MM.1S (cell line): ENCODE measurements at places on chromosomes 5 and 9.

DNA sequence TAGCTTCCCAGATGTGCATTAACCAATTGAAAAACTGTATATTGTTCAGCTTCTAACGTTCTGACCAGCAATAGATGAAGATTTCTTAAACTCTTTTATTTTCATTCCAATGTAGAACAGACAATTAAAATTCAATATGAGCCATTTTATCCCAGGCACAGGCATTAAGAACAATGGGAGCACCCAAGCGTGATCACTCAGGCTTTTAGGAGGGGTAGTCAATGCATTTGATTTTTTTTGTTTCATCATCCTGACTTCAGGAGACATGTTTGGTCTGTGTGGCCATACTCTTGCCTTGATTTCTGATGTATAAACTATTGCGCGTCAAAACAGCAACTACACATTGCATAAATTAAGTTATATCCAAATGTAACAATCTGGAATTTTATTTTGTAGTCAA is 653.0 kb upstream of the RORB start:
- no peaks in the 10 kb centered on the region for H3K36me3 ChIP-seq
- H3K4me1 ChIP-seq = no peaks in the 10 kb centered on the region
- no peaks in the 10 kb centered on the region for H3K27me3 ChIP-seq
- no peak overlapping the region for H3K4me3 ChIP-seq

DNA sequence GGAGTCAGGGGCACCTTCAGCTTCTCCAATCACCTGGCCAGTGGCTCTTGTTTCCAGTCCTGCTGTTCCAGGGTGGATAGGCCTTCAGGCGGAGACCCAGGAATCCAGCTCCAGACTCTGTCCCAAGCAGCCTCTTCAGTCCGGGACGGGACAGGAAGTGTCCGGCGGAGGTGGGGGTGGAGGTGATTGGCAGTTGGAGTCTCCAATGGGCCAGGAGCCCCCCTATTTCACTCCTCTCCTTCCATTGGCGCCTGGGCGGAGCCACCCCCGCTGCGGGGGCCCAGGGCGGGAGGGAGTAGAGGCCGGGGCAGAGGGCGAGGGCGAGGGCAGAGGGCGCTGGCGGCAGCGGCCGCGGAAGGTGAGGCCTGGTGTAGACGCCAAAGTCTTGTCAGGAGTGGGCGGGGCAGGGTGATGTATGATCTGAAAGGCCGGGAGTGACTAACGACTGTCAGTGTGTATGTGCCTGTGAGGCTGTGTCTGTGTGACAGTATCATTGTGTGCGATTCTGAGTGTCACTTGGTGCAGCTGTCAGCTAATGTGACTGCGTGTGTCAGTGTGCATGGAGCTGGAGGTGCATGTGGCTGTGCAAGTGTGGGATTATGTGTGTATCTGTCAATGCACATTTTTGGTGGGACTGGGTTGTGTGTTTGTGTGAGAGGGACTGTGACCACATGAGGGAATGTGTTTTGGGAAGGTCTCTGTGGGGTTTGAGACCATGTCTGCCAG is at the start of gene IL11RA:
IL11RA (plus strand) TSS at position 310 of the 726 bp plus-strand sequence. CDS start 3,033 bp downstream, outside the sequence.
- no peak within 1 kb of the TSS; the same call in 1 of the 2 replicates for H3K27ac ChIP-seq
- peaks cover 10% of the 10 kb centered on the region for H3K4me1 ChIP-seq
- 0 out of 2 replicates have a peak, but pooled peaks cover 3% of the 10 kb centered on the region for H3K36me3 ChIP-seq

DNA sequence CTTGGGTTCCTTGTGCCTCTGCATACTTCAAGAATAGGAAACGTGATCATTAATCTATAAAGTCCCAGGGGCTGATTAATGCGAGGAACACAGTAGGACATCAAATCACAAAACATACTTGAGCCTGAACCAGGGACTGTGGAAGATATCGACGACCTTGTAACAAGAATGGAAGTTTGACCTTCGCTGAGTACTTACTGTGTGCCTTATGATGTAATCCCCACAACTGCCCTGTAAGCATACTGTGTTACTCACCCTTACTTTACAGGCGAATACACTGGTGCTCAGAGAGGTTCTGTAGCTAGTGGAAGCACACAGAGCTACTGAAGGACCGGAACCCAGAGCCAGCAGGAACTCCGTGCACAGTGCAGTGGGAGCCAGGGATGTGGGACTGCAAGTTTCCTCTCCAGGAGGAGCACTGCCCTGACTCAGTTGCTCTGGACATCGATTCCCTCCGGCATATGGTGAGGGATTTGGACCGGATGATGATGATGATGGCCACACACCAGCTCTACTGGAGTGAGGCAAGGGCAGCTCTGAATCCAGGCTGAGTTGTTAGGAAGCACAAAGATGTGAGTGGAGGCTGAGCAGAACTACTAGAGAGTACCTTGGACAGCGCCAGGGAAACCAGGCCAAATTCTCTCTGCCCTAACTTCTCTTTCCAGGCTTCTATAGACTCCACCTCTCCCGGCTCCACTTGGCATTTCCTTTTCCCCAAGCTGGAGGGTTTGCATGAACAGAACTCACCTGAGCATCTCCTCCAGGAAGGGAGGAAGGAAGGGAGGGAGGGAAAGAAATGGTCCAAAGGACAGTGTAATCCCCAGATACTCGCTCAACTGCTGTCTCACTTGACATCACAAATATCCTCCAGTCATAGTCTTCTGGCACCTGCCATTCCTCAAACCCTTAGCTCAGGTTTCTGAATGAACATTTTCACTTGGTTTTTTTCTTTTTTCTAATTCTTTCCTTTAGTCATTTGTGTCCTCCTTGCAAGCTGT is 1.5 kb upstream of the GABBR2 start:
- H3K36me3 ChIP-seq = no peaks in the 10 kb centered on the region
- DNase-seq = no peak
- no peaks in the 10 kb centered on the region for H3K4me1 ChIP-seq
- no peak overlapping the region for H3K27ac ChIP-seq

- no peaks in the 10 kb centered on the region for H3K4me1 ChIP-seq
- DNase-seq = no peak
- no peaks in the 10 kb centered on the region for H3K36me3 ChIP-seq
- no peak overlapping the region for H3K27ac ChIP-seq
- no peaks in the 10 kb centered on the region for H3K27me3 ChIP-seq
Observed at GRCh38 chr5:142515036-142515435, 170.9 kb downstream of the FGF1 start.

GRCh38 chr5:170611449-170612090 is 107.8 kb downstream of the KCNIP1 start:
- H3K4me1 ChIP-seq = no peaks in the 10 kb centered on the region
- H3K4me3 ChIP-seq = no peak overlapping the region
- no peaks in the 10 kb centered on the region for H3K36me3 ChIP-seq
- no peak for DNase-seq

GRCh38 chr9:135586601-135587109 is 25.1 kb downstream of the PAEP start:
- H3K4me1 ChIP-seq = 0 out of 2 replicates have a peak, but pooled peaks cover 7% of the 10 kb centered on the region
- no peaks in the 10 kb centered on the region for H3K27me3 ChIP-seq
- H3K36me3 ChIP-seq = no peaks in the 10 kb centered on the region
- H3K27ac ChIP-seq = no peak overlapping the region
- no peak for DNase-seq
- H3K4me3 ChIP-seq = no peak overlapping the region

DNA sequence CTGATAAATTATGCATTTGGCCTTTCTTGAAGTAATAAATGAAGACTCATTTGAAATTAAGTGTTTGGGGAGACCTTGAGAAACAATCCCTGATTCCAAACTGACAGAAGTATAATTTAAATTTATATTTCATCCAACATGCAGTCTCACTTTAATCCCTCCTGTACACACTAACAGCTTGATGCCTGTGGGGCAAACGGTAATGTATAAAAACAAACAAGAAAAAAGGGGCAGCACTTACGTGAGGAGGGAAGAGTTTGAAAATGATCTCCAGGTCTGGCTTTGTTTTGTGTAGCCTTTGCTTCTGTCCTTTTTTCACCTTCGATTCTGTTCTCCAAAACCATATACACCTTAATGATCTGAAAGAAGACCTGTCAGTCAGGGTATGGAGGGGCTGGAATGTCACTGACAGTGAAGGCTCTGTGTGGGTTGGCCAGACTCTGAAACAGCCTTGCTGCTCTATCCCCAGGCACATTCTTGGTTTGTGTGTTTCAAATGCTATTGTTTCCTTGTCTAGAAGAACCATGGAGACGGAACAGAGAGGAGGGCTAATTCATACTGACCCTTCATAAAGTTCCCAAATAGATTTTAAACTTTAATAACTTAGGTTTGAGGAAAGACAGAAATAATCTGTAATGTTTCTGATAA is 338.2 kb upstream of the WWC1 start:
- no peak for DNase-seq
- no peaks in the 10 kb centered on the region for H3K27me3 ChIP-seq
- H3K4me3 ChIP-seq = no peak overlapping the region
- no peaks in the 10 kb centered on the region for H3K36me3 ChIP-seq

- no peaks in the 10 kb centered on the region for H3K36me3 ChIP-seq
- no peak overlapping the region for H3K4me3 ChIP-seq
- DNase-seq = no peak
- H3K27me3 ChIP-seq = no peaks in the 10 kb centered on the region
- H3K27ac ChIP-seq = no peak overlapping the region
- peaks cover 3% of the 10 kb centered on the region; the same call in 1 of the 2 replicates for H3K4me1 ChIP-seq
Observed at GRCh38 chr5:68329554-68330255, 114.1 kb downstream of the PIK3R1 start.

- no peaks in the 10 kb centered on the region for H3K4me1 ChIP-seq
- no peak for DNase-seq
- H3K27me3 ChIP-seq = no peaks in the 10 kb centered on the region
- no peaks in the 10 kb centered on the region for H3K36me3 ChIP-seq
- H3K4me3 ChIP-seq = no peak overlapping the region
Observed at GRCh38 chr9:82987370-82988189, 75.4 kb downstream of the RASEF start.

- no peak overlapping the region for H3K27ac ChIP-seq
- peak; percentile 57 for DNase-seq
- H3K4me3 ChIP-seq = no peak overlapping the region
- no peaks in the 10 kb centered on the region for H3K36me3 ChIP-seq
Observed at GRCh38 chr9:131776473-131776872, 36.6 kb upstream of the RAPGEF1 start.

DNA sequence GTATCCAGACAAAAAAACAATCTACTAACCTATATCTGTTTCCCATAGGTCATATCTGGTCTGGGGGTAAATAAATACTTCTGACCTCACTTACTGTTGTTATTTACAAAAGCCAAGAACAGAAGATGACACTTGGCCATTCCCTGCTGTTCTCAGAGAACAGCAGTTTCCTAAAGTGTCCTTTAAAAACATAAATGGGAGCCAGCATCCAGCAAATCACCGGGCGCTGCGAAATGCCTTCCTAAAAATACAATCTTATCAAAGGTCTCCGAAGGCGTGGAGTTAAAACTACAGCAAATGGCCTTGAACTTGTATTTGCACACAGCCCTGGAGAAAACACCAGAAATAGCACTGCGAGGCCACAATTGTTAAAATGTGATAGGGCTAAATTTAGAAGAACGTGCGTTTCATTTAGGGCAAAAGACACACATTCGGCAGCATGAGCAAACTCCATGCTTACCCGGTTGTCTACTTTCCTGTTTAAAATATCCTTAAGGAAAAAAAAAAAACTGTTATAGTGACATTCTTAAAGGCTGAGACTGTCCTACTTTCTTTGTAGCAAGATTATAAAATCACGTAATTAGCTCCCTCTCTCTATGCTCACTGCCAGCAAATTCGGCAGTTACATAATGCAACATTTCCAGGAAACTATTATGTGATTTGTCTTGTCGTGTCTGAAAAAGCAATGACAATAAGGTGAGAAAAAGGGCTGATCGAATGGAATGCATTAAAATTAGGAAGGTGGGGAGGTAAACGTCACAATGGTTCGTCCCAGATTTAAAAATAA is 1.5 kb downstream of the NFIL3 start:
- DNase-seq = peak; percentile 55
- H3K27ac ChIP-seq = peak overlapping the region; percentile 70
- no peaks in the 10 kb centered on the region for H3K27me3 ChIP-seq
- peaks cover 32% of the 10 kb centered on the region for H3K4me1 ChIP-seq

DNA sequence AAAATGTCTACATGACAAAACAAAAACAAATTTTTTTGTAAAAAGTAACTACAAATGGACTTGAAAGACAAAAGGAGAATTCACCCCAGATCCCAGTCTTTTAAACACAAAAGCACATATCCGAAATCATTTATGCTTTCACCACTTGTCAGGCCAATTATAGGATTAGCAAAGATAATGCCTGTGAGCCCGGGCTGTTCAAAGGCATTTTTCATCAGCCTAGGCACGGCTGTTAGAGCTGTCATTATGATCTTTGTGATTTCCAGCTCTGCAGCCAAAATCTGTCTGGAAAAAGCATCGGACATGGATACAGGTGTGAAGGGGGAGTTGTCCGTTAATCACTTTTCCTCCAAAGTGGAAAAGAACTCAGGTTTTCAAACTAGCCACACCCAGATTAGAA is 23.6 kb upstream of the RAB14 start:
- no peak for DNase-seq
- H3K4me1 ChIP-seq = no peaks in the 10 kb centered on the region
- H3K27me3 ChIP-seq = no peaks in the 10 kb centered on the region
- H3K27ac ChIP-seq = no peak overlapping the region
- no peak overlapping the region for H3K4me3 ChIP-seq

GRCh38 chr5:7683753-7684152 is 167.2 kb downstream of the CFAP90 start:
- no peak overlapping the region for H3K27ac ChIP-seq
- DNase-seq = no peak
- H3K27me3 ChIP-seq = no peaks in the 10 kb centered on the region

DNA sequence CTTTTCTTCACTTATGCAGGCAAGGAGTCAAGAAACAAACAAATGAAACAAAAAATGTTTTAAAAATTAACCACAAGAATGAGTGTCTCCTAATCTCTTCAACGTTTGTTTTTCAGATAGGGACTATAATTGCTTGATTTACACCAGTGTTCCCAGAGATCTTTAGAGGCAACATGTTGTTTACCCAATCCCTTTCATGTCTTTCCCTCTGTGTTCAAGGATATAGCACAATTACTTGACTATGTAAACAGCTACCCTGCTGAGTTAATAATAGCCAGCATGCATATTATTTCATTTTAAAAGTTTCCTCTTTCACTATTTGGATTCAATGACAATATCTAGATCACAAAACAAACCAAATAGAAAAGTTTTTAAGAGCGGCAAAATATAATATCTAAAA is 25.1 kb upstream of the SHISAL2B start:
- H3K27me3 ChIP-seq = no peaks in the 10 kb centered on the region
- DNase-seq = no peak
- H3K4me1 ChIP-seq = no peaks in the 10 kb centered on the region
- H3K36me3 ChIP-seq = no peaks in the 10 kb centered on the region

DNA sequence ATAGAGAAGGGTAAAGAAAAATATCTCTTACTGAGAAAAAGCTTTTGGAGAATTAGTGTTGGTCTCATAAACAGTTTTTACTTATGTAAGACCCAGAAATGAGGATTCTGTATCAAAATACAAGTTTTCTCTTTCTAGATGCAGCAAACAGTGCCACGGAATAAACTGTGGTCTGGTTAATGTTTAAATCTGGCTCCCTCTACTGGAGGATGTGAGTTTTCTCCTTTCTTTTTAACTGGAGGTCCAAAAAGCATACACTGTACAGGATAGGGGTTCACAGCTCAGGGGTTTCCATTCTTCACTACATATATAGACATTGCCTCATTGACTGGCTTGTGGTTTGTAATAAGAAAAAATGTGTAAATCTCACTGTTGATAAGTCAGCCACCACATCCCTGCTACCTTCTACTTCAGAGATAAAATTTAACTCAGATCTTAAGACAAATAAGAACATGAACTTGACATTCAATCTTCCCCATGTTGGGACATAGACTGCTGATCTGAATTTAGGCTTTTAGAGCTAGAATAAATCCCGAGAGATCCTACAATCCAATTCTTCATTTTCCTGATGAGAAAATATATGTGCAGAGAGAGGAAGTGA is 98.9 kb downstream of the CFAP95 start:
- DNase-seq = peak; percentile 75
- H3K27ac ChIP-seq = no peak overlapping the region
- H3K4me3 ChIP-seq = no peak overlapping the region
- no peaks in the 10 kb centered on the region for H3K36me3 ChIP-seq

- no peak overlapping the region for H3K4me3 ChIP-seq
- no peaks in the 10 kb centered on the region for H3K27me3 ChIP-seq
- H3K36me3 ChIP-seq = no peaks in the 10 kb centered on the region
Observed at GRCh38 chr5:130099008-130099407, 194.7 kb downstream of the CHSY3 start.
